Naive thymus-derived CD4-positive, alpha-beta T cell (primary cell): ENCODE measurements at places on chromosomes 11 and 22. TPM values are rescaled to one million over a fixed set of nuclear protein-coding genes. Genes with fewer than 3 reads are reported as not detected.

TRIM51 gene
- polyA plus RNA-seq: not detected

SPDYC gene
- polyA plus RNA-seq: not detected

GRCh38 chr22:38740754-38741153 is 15.0 kb downstream of the SUN2 start:
- DNase-seq: no peak

GRCh38 chr11:88363648-88364065 is 26.1 kb upstream of the CTSC start:
- no peak for DNase-seq

- DNase-seq: no peak
Measured at GRCh38 chr11:2467695-2468055, 22.9 kb downstream of the KCNQ1 start.

DNA sequence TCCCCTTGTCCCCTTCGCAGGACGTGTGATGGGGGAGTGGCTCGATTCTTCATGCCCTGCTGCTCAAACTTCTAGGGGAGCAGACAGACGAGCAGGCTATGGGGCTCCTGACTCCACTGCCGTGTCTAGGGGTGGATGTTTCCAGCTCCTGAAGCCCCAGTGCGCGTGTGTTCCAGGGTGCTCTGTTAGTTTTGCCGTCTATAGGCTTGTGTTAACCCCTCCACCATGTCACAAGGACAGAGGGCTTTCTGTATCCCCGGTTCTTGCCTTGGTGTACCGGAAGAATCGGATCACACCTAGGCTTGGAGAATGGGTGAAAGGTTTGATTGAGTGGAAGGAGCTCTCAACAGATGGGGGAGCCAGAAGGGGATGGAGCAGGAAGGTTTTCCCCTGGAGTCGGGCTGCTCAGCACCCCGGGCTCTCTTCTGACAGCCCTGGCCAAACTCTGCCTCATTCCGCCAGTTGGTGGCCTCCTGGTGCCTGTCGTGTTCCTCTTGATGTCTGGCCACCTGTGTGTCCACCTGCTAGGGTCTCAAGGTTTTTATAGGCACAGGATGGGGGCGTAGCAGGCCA is 810.7 kb downstream of the BRD1 start:
- DNase-seq: no peak
